SIG-M5 (cell line): ENCODE measurements at places on chromosomes 3 and 15.

DNA sequence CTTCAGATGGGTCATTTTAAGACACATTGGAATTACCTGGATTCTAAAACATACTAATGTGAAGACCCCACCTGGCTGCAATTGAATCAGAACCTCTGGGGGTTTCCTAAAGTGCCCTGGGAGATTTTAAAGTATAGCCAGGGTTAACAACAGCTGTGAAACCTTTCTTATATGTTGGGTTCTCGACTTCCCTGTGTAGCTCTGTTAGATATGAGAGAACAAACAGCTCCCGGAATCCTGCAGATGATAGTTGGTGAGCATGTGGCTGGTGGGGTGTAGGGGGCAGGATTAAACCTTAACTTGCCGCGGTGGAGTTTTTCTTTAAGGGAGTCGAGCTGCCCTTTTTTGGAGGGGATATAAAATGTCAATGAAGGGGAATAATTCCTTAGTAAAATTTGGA is 12.1 kb downstream of the PLCL2 start:
- no peak for DNase-seq

DNA sequence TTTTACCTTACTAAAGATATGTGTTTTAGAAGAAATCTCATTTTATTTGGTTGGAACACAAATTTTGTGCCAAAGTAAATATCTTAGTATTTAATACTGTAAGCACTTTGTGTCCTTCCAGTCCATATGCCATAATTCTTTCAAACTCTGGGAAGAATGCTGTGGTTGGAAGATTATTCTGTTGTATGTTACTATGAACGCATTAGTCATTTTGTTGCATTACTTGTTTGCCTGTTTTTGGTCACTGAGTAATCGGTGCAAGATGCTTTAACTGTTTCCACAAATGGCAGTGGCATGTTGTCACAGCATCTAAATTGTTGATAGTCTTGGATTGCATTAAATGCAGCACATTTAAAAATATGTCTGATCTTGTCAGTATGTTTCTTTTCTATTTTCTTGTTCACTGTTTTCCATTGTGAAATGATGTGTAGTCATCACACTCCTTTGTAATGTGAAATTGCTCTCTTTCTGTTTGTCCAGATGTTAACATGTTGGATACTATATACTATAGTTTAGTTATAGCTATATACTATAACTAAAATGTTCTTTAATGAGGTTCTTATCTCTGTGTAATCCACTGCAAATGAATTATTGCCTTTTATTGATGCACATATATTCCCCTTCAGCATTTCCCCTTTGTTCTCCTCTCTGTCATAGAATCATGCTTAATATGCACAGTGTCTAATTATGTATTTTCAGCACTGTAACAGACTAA is 89.9 kb upstream of the FLNB start:
- no peak for DNase-seq

DNA sequence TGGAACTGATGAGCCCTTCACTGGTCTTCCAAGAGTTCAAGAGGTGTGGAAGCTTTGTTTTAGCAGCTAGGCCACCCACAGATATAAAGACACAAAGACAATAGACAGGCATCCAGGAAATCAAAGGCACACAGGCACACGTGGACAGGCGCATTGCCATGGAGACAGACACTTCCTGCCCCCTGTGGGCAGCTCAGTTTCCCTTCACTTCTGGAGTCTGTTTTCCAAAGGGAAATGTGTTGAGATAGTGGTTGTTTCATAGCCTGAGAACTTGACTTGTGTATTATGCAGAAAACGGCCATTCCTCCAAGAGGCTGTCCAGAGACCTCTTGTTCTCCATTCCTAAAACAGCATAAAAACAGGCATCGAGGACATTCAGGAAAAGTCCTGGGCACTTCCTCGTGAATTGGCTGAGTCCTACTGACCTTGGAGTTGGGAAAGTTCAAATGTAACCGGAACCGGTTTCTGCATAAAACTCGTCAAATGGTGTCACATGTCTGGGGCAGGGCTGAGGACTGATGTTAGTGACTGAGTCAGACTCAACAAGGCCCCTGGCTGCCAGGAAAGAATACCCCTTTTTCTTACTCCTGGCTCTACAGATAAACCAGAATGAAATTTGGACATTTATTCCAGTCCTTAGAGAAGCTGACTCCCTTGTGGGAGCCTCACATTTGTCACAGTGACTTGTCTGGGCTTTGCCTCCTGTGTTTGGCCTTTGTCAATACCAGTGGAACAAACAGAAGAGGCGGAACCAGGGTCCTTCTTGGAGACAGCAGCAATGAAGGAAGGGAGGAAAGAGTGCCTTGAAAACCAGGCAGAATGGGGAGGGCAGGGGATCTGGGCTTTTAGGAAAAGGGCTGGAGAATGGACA is 1.3 kb downstream of the ALPK3 start:
- DNase-seq = no peak

GRCh38 chr3:21441821-21442220 is 309.2 kb downstream of the ZNF385D start:
- DNase-seq = no peak

- DNase-seq = no peak
These were observed 25.3 kb downstream of the PLA2G4D start for GRCh38 chr15:42069025-42069424.

DNA sequence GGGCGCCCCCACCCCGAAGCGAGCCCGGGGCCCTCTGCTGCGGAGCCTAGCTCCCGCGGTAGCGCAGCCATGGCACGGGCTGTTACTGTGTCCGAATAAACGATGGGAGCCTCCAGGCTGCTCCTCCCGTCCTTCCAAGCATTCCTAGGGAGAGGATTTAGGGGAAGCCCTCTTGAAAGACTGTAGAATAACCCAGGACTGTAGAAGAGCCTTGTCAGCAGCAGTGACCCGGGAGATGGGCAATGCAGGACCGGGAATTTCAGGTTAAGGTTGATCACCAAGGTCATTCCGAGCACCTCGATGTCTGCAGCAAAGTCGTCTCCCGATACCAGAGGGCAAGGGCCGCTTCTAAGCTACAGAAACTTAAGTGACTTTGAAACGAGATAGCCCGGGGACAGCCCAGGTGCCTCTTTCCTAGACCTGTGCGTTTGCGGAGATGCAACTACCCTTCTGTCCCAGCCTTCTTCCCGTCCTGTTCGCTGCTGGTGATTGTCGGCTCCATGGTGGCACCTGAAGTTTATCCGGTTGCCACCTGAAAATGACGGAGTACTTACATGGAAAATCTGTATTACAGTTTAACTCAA is 753 bp upstream of the MYO5A start:
- no peak for DNase-seq

DNA sequence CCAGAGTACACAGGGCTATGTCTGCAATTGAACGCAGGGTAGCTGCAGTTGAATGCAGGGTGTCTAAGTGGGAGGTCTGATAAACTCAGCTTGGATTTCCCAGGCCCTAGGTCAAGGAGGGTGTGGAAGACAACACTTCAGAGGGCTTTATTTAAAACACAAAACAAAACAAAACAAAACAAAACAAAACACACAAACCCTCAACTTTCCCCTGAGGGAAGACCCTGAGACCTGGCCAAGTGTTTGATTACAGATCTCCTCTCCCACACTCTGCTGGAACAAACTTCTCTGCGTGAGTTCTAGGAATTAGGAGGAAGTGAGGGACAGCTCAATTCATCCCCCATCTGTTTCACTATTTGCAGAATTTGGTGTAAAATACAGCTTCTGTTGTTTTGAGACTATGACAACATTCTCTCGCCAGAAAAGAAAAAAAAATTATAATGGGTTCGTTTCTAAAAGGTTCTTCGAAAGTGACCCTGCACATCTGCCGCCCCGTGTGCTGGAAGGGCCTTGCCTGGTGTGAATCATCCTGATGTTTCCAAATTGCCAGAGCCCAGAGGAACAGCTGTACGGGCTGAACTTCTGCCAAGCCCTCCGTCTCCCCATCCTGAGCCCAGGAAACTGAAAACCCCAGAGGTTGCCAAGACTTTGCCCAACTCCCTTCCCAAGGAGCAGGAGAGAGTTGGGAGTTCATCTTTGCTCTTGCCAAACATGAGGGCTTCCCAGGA is 73.3 kb upstream of the RAD18 start:
- DNase-seq = no peak
